ENCODE measurements at places on chromosomes 1 and 21. TPM values are rescaled to one million over a fixed set of nuclear protein-coding genes. Genes with fewer than 3 reads are reported as not detected.

DNA sequence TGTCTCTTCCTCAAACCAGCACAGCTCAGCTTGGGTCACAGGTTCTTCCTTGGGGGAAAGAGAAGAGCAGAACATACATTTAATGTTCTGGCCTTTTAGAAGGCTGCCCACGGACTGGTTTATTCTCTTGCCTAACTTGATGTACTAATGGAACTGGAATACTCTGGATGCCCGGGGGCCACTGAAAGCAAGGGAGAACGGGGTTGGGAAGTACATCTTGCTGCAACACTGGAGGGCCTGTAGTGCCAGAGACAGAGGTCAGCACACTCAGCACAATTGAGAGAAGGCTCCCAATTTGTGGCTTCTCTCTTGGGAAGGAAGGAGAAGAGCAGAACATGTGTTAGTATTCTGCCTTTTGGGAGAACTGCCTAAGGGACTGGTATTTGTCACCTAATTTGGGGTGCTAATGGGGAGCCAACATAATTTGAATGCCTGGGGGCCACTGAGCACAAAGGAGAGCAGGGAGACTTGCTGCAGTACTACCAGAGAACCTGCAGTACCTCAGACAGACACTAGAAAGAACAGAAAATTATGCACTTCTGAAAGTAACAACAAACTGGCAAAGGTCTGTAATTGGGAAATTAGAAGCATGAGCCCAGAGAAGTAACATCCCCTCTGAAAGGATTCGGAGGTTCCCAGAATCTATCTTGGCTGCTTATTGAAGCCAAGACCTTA, 14.1 kb downstream of the ZNF691 start:
- DNase-seq: no peak

GRCh38 chr1:110230381-110231199, 20.5 kb downstream of the KCNC4 start:
- no peak for DNase-seq

DNA sequence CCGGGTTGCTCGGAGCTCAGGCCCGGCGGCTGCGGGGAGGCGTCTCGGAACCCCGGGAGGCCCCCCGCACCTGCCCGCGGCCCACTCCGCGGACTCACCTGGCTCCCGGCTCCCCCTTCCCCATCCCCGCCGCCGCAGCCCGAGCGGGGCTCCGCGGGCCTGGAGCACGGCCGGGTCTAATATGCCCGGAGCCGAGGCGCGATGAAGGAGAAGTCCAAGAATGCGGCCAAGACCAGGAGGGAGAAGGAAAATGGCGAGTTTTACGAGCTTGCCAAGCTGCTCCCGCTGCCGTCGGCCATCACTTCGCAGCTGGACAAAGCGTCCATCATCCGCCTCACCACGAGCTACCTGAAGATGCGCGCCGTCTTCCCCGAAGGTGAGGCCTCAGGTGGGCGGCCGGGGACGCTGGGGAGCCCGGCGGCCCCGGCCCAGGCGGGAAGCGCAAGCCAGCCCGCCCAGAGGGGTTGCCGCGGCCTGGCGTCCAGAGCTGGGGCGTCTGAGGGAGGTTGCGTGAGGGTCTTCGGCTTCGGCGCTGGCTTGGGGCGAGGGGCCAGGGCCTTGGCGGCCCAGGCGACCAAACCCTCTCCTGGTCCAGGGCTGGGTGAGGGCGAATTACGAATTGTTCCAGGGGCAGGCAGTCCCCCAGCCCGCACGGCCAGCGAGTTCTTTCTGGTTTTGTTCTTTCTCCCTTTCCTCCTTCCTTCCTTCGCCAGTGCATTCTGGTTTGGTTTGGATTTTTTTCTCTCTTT, 805 bp downstream of the SIM2 start:
- DNase-seq: no peak

DNA sequence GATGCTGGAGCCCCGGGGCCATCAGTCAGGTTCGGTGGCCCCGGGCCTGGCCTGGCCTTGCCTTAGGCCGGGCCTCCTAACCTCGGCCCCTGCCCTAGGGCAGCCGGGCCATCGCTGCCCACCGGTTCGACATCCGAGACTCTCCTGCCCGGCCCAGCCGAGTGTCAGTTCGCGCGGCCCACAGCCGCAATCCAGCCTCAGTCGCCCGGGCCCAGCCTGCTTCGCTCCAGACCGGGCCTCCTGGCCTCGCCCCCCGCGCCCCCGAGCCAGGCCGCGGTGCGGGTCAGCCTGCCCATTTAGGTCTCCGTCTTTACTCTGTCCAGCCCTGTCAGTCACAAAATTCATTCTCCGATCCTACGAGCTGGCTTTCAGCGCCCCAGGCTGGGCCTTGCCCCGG, 777 bp downstream of the LRRC41 start:
- peak; percentile 42 for DNase-seq

- DNase-seq: no peak
These were observed 2.1 kb upstream of the SLC45A1 start for GRCh38 chr1:8315573-8316475.

DNA sequence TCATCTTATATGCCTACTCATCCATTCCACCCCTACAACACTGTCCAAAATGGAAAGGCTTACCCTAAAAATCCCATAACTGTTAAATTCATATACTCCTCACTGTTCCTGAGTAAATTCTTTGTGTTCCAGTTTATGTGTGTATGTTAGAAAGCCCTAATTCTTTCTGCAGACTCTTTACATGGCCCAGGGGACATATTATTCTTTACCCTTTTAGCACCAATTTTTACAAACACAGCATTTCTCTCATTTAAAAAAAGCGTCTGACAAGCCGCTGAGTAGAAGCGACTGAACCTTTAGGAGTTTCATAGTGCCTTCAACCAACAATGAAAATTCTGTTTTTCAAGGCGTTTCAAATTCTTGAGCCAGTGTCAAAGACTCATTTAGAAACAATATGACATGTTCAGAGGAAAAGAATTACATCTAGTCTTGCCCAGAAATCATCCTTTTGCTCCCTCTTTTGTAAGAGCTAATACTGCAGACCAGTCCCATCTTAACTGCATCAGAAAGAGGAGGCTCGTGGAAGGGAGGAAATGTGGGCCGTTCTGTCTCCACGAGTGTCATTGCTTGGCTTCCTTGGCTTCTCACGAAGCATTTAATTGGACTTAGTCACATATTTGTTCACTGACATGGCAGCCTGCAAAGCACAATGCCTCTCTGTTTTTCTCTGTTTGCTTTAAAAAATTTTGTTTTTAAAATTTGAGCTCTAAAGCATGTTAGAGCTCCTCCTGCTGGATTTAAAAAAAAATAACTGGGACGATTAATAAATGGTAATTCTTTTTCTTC, 21.3 kb upstream of the C1orf105 start:
- no peak for DNase-seq

The TMEM240 gene
- total RNA-seq: 3.2 TPM

The EFNA1 gene
- total RNA-seq: 31.5 TPM

The BMP8B gene
- total RNA-seq: 0.32 TPM
